ENCODE measurements at places on chromosomes 6 and 20.

DNA sequence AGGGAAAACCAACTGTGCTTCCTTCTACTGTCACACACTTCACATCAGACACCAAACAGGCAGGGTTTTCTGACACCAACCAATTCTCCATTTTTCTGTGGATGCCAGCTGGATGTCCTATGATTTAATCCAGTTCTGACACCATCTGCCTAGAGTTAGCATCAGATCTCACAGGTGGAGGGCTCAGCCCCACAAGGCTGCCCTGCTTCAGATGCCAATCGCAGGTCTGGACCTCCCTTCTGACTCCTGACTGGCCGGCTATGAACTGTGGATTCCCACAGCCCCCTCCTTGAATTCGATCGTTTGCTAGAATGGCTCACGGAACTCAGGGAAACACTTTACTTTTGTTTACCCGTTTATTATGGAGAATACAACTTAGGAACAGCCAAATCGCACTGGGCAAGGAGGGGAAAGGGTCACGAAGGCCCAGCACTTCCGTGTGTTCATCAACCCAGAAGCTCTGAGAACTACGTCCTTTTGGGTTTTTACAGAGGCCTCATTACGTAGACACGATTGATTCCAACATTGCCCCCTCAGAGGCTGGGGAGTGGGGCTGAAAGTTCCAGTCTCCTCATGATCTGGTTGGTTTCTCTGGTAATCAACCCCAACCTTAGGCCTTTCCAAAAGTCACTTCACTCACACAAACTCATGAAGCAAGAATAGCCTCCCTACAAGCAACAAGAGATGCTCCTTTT is 25.4 kb upstream of the MAS1 start:
- DNase-seq, result no peak

GRCh38 chr6:100112855-100113508 is 119.0 kb upstream of the MCHR2 start:
- no peak for DNase-seq

DNA sequence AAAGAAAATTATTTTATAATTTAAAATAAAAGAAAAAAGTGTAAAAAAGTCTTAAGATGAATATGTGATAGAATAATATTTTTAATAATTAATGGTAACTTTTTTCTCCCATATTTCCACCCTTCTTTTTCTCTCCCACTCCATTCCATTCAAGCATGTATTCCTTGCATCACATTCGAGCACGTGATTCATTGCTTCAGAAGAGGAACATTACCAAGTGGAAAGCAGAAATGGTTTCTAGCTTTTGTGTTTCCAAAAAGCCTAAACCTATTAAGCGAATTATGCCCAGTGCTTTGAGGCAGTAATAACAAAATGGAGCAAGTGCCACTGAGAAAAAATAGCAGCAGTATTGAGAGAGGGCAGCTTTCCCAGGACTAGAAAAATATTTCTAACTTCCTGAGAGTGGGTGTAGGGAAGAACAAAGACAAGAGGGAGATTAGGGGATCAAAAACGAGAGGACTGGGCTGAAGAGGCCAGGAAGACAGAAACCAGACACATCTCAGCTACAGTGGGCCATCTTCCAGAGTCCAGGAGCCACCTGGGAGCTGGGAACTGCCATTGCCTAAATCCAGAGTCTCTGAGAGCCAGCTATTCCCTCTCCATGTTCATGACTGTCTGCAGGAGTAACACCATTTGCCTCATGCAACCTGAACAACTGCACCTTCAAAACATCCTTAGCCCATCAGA is 15.0 kb upstream of the AKIRIN2 start:
- DNase-seq, result no peak

- DNase-seq, result no peak
These were observed 15.2 kb upstream of the LIN28B start for GRCh38 chr6:104941729-104942091.

GRCh38 chr6:119071576-119071975 is 6.9 kb downstream of the FAM184A start:
- no peak for DNase-seq

GRCh38 chr6:124888581-124889371 is 73.5 kb upstream of the RNF217 start:
- DNase-seq, result no peak

DNA sequence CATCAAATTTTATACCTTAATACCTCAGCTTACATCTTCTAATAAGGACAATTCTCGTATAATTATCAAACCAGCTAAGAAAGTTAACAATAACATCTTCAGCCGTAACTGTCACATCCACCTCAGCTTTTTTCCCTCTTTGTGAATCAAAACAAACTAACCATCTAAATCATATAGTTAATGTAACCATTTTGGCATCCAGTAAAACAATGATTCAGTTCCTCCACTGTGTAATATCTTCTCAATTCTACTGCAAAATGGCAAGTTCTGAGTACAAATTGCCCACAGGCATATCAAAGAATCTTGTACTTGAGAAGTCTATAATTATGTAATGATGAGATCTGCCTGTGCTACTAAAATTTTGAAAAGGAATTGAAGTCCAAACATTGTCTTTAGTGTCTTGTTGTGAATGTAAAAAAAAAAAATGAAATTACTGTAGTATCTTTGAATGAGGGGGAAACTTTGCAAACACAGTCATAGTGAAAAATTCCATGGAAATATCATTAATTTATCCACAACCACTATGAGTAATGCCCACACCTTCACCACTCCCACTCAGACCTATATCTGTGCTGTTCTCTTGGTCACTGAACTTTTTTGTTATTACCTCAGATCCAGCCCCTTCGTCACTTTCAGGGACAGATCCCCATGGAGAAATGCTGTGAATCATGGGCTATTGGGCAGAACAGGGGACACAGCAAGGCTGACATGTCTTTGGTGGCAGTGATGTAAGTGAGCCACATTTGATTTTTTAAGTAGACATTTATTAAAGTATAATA is 178.6 kb upstream of the RAB32 start:
- DNase-seq, result no peak

DNA sequence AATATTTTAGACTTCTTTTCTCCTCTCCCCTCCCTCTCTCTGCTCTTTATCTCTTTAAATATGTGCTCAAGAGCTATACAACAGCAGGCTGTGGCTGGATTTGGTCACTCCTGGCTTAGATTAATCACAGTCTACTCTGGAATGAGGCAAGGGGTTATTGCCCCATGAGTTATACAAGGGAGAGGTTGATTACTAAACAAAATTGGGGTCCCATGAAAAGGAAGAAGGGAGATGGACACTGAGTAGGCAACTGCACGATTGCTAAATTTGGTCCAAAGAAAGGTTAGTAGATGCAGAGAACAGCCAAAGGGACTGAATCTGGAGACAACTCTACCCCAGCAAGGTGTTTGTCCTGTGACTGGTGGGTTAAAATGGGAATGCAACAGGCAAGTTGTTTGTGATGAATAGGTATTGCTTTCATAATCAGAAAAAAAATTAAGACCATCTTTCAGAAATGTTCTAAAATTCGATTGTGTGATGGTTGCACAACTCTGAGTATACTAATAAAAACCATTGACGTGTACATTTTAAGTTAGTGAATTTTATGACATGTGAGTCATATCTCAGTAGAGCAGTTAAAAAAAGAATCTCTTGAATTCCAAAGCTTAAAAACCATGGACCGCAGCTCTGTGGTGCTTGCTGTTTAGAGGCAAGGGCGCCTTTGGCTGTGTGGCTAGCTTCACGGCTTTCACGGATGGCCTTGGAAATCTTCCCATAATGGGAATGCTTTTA is 57.1 kb downstream of the KIZ start:
- no peak for DNase-seq

- DNase-seq, result no peak
These were observed 18.1 kb downstream of the ACSS1 start for GRCh38 chr20:25039697-25040437.

DNA sequence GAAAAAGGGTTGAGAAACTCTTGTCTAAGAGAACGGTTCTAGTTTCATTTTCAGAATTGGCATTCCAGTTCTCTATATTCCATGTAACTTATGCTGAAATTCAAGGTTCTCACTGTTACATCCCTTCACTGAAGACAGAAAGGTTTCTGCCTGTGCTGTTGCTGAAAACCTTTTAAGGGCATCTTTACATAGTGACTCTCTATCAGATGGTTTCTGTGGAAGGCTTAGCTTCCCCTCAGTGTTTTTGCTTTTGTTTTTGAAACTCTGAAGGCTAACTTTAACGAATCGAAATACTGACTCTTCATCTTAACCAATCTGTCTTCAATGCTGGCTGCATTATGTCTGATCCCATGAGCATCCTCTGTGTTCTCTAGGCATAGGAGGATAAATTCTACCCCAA is 1286.2 kb upstream of the EYS start:
- DNase-seq, result no peak

DNA sequence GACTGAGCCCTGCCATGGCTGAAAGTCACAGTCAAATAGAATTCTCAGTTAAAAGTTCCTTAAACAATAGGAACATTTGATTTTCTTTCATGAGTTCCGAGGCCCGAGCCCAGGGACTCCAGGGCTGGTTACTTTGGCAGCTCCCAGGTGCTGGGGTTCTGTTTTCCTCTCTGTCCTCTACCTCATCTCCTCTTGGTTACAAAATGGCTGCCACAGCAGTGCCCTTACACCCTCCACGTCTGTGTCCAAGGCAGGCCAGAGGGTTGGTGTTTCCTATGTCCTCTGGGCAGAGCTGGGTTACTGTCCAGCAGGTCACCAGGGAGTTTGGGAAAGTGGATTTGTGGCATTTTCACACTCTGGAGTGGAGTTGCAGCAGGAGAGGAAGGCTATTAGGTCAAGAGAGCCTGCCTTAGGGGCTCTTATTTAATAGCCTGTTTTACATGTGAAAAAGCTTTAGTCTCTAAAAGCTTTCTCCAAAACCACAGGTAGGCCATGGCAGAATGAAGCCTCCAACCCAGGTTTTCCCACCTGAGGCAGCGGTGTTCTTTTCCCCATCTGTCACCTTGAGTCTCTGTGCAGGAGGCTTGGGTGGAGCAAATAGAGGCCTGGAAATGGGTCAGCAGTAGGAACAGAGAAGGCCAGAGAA is 111.0 kb downstream of the DTD1 start:
- no peak for DNase-seq

DNA sequence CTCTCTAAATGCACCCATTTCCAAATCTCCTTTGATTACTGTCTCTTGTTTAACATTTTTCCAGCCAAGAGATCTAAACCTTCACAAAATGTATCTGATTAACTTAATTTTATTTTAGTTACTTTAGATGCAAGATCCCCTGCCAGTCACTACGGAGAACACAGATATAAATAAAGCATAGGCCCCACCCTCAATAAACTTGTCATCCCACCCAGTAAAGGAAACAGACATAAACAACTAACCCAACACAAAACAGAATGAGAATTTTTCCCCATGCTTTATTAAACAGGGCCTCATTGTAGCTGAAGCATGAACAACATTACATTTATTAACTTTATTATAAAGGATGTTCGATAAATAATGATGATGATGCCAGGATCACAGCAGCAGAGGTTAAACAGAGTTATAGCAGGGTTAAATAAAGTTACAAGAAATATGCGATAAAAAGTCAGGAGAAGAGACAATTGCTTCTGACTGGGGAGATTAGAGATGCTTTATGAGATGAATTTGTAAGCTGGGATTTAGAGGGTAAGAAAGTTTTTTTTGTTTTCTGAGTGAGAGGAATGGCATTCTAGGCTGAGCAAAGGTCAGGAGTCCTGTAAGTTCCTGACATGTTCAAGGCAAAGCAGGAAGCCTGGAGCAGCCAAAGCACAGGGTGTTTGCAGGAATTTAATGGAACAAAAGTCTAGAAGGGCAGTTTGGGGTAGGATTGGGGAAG is 41.1 kb downstream of the TFAP2A start:
- DNase-seq, result no peak

DNA sequence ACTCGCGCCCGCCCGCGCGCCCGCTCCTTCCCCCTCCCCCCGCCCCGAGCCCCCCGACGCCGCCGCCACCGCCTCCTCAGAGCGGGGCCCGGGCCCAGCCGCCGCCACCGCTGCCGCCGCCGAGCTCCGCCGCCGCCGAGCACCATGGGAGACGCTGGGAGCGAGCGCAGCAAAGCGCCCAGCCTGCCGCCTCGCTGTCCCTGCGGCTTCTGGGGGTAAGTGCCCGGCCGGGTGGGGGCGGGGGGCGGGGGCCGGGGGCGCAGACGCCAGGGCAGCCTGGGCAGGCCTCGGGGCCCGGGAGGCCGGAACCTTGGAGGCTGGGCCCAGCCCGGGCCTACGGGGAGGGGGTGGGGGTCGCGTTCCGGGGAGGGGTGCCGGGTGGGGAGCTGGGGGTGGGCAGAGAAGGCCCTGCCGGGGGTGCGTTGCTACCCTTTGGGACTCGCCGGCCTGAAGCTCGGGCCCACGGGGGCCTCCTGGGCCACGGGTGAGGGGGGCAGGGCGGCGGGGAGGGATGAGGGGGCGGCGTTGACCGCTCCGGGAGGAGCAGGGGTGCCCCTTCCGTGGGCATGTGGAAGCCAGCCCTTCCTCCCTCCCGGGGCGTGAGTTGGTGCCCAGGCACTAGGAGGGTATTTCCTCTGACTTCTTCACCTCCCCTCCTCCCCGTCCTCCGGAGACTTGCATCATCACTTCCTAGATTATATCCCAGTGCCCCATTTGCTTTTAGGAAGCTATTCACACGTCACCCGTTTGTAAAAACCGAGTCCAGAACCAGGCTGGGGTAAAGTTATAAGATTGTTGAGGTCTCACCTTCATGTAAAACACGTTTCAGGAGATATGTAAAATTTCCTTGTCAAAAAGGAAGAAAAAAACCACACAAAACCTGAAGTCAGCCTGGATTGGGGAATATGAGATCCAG is 533 bp downstream of the ZFAND3 start:
- peak; percentile 75 for DNase-seq

DNA sequence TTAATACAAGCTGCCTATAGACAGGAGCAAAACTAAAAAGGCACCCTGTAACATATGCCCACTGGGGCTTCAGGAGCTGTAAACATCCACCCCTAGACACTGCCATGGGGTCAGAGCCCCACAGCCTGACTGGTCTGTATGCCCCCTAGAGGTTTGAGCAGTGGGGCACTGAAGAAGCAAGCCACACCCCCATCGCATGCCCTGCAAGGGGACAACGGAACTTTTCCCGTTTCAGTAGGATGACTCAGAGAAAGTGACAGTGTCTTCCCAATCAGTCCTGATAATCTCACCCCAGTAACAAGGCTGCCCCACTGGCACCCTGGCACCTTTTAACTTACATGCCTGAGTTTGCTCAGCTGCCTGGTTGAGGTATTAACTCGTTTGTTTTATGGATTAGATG is 35.9 kb downstream of the BEND3 start:
- no peak for DNase-seq

GRCh38 chr20:40255365-40255764 is 433.7 kb downstream of the MAFB start:
- no peak for DNase-seq

- DNase-seq, result no peak
These were observed 185.5 kb upstream of the ECI2 start for GRCh38 chr6:4320860-4321259.

GRCh38 chr6:93567164-93567563 is 147.8 kb upstream of the EPHA7 start:
- no peak for DNase-seq

- no peak for DNase-seq
These were observed 264.1 kb upstream of the RIN2 start for GRCh38 chr20:19493794-19494495.

DNA sequence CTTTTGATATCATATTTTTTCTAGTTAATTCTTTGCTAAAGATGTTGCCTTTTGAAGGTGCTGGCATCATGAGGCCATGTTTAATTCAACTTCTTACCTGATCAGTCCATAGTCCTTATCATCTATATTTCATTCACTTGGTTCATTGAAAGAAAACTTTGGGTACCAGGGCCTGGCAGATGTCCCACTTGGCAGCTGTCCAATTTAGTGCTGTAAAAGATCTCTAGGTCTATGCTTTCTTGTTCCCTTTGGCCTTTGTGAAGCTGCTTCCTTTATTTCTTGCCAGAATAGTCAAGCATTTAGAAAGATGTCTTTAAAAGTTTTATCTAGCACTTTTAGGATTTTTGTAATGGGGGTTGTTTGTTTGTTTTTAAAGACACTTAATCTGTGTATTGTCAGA is 61.7 kb upstream of the EYA4 start:
- DNase-seq, result no peak
